Activated naive CD8-positive, alpha-beta T cell treated with anti-CD3 and anti-CD28 coated beads, Interleukin-2, amount 50 U/mL, for 16 hours (primary cell): ENCODE measurements at places on chromosomes 2 and 18.

DNA sequence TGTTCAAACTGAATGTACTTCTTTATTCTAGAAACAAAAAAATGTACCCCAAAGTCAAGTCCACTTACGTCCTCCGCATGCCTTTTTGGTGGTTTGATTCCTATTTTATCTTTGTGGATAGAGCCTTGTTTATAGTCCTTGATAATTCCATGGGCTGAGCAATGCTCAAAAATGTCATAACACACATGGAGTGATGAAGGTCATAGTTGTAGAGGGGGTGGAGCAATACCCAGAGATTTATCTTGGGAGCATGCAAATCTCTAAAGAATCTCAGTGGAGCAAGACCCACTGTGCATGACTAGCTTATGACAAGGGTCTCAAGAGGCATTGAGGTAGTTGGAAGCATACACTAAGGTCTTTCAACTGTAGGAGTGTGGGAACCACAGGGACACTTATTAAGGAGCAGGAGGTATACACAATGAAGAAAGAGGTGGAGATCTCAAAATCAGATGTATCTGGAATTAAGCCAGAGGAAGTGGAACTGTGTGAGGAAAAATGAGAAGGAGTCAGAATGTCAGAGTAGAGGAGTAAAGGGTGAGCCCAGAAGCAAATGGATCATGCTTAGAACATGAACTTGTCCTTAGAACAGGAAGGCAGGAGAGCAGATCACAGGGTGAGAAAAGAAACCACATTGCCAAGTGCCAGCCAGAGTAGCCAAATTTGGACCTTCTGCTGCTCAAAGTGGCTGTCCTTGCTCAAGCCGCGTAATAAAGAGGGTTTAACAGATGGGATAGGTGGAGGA lies 68.1 kb upstream of the STK39 start:
- no peak for DNase-seq

DNA sequence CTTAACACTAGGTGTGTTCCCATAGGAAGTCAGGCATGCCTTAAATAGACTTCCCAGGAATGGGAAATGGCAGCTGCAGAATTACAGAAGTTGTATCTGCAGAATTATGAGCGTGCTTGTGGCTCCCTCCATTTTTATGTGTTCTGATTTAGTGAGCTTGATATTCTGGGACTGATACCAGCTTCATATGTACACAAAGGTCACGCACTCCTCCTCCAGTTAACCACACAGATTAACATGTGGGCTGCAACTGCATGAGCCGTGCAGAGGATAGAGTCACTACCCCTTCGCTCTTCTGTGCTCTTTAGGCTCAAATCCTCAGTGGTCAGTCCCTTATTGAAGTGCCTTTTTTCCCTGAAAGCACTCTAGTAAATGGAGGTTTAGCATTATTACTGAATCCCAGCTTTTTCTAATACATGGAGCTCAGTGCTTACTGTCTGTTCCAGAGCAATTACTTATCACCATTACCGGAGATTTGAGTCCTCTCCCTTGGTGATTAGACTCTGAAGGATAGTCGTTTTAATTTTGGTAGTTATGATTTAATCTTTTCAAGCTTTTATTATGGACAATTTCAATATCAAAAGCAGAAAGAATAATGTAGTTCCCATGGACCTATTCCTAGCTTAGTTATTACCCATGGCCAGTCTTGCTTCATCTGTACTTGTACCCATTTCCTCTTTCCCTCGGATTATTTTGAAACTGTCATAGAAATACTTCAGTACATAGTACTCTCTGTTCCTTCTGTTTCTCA lies 238.3 kb downstream of the PRKCE start:
- no peak for DNase-seq

DNA sequence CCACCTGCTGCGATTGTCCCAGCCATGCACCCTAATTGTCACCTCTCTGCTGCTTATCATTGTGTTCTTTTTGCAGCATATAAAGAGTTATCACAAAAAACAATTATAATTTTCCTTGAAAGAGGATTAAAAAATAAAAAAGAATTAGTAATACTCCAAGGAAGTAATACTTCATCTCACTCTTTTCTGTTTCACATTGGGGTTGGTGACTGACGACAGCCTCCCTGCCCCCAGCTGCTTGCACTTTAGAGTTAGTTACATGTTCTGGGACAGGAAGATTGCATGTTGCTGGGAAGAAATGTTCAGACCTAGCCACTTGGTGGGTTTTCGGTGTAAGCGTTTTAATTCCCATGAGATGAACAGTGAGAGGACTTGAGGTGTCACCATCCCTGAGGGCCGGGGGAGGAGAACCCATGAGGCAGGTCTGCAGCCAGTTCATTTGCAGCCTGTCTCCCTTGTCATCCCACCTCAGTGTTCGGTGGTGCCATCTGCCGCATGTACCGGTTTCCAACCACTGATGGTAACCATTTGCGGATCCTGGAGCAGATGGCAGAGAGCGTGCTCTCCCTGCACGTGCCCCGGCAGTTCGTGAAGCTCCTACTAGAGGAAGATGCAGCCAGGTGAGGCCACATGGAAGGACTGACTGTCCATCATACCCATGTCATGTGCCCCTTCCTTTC lies 69.1 kb downstream of the COA5 start:
- DNase-seq = no peak

DNA sequence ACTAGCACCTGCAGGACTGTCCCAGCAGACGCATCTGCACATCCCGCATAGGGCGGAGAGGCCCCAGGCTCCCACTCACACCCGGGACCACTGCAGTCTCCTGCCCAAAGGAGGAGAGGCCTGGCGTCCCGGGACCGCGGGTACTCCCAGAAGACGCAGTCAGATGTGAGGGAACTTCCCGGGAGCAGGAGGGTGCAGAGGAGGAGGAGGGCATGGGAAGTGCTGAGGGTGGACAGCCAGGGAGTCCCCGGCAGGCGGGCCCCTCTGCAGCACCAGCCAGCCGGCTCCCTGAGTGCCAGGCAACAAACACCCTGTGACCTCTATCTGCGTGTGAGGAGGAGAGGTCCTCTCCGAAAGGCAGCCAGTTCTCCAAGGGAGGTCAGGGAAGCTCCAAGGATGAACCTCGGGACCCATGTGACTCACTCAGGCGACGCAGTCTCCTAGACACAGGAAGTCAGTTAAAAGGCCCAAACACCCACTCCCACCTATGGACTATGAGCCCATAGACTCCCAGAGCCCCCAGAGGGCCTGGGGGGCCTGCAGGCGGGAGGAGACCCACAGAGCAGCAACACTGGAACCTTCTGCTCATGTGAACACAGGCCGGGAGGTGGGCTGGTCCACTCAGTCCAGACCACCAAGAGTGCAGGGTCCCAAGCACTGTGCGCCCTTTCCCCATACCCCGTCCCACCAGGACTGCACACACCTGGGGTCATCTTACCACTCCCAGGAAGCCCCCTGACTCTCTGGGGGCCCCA lies 4.2 kb downstream of the PXDN start:
- no peak for DNase-seq

DNA sequence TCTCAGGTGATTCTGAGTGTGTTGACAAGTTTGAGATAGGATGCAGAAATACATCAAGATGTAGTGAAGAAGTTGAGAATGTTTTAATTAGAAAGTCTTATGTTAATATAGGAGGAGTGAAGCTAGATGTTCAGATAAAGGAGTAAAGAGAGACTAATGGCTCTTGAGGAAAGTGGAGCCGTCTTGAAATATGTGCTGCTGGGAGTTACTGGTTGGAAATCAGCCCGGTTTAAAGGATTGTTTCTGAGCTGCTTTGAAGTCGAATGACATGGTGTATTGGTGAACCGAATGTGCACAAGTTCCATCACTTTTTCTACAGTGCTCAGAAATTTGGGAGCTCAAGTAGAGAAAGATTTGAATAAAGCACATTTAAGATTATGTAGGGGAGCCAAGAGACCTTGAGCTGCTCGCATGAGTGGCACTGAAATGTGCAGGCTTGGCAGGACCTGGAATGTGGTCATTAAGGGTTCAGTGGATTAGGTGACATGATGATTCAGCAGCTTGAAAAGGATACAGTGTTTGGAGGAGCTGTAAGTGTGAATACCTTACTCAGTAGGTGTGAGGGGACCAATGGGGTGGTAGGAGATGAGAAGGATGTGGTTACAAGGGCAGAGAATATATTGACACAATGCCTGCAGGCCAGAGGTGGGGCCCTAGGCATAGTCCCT lies 68.6 kb downstream of the CAB39 start:
- no peak for DNase-seq

GRCh38 chr2:238846628-238847418 lies 1.1 kb upstream of the TWIST2 start:
- DNase-seq = no peak

DNA sequence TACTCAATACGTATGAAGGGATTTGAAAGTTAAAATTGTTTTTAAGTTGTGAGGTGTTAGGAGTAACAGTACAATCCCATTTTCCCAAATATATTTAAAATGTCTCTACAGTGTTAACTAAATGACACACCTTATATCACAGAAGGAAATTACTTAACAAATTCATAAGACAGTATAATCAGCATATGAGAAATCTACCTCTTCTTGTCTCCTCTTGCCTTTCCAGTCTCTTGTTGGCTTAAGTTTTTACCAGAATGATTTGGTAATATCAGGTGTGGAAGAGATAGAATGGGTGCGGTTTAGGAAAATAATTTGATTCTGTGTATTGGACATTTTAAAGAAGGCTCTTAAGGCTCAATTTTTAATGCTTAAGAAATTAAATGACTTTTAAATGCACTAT lies 9.5 kb upstream of the INPP1 start:
- DNase-seq = no peak

DNA sequence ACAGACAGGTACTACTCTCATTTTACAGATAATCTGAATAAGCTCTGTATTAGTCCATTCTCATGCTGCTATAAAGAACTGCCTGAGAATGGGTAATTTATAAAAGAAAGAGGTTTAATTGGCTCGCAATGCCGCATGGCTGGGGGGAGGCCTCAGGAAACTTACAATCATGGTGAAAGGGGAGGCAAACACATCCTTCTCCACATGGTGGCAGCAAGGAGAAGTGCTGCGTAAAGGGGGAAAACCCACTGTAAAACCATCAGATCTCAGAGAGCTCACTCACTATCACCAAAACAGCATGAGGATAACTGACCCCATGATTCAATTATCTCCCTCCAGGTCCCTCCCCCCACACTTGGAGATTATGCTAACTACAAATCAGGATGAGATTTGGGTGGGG lies 254.4 kb downstream of the KCNE4 start:
- DNase-seq = no peak

- no peak for DNase-seq
Observed at GRCh38 chr2:35989503-35989902, 366.1 kb upstream of the CRIM1 start.

- DNase-seq = no peak
Observed at GRCh38 chr2:217048730-217049129, 188.9 kb upstream of the TNP1 start.

DNA sequence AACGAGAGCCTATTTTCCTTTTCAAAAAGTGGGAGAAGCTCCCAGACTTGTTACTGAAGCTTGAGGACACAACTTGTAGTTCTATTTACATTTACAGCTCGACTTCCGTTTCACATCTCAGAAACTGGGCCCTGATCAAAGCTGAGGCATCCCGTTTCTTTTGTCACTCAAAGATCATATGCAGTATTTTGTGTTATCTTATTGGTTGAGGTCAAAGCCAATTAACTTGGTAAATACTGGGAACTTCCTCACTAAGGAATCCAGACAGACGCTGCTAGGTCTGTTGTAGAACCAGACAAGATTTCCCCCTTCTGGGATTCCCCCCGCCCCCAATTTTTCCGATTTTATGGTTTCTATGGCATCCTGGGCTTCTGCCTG lies 50.3 kb downstream of the TSN start:
- no peak for DNase-seq

DNA sequence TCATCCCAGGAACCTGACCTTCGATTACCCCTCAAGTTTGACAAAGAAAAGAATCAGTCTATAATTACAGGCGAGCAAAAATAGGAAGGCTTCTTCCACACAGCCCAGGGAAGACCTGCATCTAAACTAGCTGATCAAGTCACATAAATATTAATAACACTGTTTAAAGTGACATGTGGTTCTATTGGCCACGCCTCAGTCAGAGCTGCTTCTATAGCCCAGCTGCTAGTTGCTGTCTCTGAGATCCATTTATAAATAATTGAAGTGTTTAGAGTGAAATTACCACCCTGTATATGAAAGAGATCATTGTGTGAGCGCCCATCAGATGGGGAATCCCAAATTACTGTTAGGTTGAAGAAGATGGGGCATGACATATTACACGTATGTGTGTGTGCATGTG lies 426.0 kb downstream of the CDH2 start:
- no peak for DNase-seq
